ENCODE measurements at places on chromosomes 4 and X.

GRCh38 chrX:3252744-3253143, 93.7 kb downstream of the MXRA5 start:
- DNase-seq, result no peak

GRCh38 chr4:170106900-170107299, 17.1 kb upstream of the AADAT start:
- DNase-seq, result no peak

DNA sequence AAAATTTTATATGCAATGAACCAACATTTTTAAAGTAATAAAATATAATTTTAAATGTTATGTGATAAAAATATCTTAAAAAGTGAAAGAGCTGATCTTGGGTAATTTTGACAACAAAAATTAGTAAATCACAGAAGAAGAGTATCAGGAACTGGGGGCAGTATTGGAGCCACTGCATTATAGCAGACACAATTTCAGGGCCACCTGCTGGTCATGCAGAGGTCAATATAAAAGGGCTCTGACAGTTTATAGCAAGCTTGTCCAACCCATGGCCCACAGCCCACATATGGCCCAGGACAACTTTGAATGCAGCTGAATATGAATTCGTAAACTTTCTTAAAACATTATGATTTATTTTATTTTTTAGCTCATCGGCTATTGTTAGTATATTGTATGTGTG, 13.0 kb upstream of the LEF1 start:
- DNase-seq, result no peak

DNA sequence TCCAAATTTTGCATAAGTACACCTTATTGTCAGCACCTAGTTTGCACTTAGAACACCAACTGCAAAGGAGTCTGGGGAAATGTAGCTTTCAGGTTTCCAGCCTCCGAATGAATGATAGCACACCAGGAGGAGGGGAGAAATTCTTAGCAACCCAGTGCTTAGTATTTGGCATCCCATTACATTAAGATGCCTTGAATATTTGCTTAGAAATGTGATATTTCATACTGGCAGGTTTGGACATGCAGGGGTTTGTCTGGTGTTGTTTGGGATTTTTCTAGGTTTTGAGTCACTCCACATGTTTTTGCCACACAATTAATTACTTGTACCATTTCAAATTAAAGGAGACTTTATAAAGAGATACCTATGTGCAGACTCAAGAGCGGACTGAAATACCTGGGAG, 60.3 kb upstream of the CAMK2D start:
- DNase-seq, result peak; percentile 54

DNA sequence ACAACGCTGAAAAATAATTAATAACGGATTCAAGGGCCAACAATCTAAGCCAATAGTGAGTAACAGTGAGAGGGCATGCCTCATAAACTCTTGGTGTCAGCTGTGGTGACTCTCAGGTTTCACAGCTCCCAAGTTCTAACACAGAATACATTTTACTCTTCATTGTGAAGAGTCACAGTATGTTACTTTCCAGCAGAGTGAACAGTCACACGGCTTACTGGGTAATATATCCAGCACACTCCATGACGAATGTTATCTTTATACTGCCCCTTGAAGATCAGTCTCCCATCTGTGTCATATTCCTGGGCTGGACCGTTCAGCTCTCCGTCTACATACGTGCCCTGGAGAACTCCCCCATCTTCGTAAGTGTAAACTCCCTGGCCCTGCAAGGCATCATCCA, 23.1 kb downstream of the SETD7 start:
- no peak for DNase-seq

DNA sequence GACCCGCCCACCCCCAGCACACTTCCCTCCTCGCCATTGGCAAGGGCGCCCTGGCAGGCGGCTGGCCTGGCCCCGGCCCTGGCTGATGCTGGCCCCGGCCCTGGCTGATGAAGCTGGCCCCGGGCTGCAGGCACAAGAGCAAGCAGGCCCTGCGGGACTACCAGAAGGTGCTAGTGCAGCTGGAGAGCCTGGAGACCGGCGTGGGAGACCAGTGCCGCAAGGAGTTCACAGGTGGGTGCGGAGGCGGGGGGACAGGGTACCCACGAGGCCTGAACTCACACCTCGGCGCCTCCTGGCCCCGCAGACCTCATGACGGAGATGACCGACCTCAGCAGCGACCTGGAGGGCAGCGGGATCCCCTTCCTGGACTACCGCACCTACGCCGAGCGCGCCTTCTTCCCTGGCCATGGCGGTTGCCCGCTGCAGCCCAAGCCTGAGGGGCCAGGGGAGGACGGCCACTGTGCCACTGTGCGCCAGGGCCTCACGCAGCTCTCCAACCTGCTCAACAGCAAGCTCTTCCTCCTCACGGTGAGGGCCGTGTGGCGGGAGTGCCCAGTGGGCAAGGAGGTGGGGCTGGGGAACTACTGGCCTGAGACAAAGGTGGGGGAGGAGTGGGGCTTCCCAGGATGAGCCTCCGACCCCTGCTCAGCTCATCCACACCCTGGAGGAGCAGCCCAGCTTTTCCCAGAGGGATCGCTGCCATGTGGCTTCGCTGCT, 6.1 kb upstream of the SRPK3 start:
- no peak for DNase-seq

DNA sequence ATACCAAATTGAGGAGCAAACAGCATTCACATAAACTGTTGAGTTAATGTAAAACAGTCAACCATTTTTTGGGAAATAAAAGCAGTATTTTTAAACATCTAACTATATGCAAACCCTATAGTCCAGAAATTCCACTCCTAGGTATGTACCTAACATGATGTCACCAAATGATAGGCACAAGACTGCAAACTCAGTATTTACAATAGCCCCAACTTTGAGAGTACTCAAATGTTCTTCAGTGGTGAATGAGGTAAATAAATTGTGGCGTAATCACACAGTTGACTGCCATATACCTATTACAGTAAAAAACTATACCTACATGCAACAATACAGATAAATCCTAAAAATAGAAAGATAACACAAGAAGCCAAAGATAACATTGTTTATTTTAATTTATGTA, 1243.8 kb upstream of the ADGRL3 start:
- DNase-seq, result no peak

DNA sequence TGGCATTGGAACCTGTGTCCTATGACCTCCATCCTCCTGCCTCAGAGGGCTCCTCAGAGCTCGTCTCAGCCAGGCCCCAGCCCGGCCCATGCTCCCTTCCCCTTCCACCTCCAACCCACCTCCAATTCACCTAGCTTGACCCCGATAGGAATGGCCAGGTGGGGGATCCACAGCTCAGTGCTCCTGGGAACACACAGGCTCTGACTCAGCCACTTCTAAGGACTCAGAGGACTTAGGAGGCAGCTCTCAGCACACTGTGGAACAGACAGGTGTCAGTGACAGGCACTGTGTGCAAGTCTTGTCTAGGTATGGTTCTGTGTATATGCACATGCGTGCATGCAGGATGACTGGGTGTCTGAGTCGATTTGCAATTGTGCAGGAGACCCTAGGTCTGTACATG, 44.8 kb downstream of the PJA1 start:
- DNase-seq, result no peak

GRCh38 chr4:13615161-13615560, 12.4 kb downstream of the BOD1L1 start:
- DNase-seq, result no peak

- no peak for DNase-seq
These were observed 213.6 kb upstream of the NRK start for GRCh38 chrX:105608745-105609144.

DNA sequence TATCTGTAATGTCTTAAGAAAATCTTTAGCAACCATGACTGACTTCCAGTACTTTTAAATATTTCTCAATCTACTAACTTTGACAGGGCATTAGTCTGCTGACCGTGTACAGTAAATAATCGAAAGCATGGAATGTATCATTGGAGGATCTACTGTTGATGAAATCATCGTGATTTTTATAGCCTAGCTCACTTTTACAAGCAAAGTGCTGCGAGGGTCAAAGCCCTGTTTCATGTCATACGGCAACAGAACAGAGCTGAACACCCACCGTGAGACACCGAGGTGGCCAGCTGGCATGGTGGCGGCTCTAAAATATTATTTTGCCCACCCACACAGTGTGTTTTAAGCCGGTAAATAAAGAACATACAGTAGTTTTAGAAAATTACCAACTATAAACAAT, 679.3 kb downstream of the FAT4 start:
- DNase-seq, result no peak

- DNase-seq, result no peak
These were observed 32.5 kb downstream of the MEPE start for GRCh38 chr4:87865288-87865687.

DNA sequence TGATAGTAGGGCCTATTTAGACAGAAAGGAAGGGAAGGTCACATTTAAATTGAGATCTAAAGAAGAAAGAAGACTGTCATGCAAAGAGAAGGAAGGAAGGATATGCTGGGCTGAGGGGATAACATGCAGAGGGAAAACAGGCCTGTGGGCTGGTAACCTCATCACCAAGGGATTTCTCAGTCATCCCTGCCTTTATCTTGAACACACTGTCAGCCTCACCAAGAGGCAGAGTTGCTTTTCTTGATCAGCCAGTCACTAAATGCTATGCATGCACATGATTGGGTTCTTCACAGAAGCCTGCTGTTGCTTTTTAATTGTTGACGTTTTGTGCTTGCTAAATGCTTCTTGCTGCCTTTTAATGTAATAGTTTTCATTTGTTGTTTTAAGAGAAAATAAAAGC, 113.0 kb downstream of the ARHGAP24 start:
- DNase-seq, result no peak

DNA sequence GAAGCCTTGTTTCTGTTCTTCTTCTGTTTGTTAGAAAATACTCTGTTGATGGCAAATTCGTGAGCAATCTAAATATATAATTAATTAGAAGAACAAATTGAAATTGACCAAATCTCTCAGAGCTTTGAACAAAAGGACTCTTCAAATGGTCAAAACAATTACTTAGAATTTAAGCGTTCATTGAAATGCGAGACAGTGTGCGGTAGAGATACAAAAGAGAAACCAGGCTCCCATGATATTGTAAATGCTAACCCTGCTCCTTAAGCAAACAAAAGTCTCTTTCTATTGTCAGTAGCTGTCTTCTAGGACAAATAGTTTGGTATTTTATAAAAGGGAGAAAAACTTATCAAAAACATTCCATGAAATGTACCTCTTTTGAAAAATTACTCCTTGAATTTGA, 453.4 kb upstream of the MAGEB2 start:
- DNase-seq, result no peak

- no peak for DNase-seq
These were observed 507.7 kb downstream of the PDHA2 start for GRCh38 chr4:96347582-96347981.
